OCI-M1 (cell line): ENCODE measurements at places on chromosomes 13 and 19.

DNA sequence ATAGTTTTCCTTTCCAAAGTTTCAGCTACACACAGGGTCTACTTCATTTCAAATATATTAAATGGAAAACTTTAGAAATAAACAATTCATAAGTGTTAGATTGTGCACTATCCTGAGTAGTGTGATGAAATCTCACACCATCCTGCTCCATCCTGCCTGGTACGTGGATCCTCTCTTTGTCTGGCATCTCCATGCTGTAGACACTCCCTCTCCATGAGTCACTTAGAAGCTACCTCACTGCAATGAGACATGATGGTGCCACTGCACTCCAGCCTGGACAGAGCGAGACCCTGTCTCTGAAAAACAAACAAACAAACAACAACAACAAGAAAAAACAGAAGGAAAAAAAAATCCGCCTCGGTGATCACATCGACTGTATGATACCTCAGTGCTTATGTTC, 191.8 kb downstream of the PCCA start:
- no peak for DNase-seq

GRCh38 chr19:58217069-58217481, 11.6 kb upstream of the ZNF544 start:
- no peak for DNase-seq

DNA sequence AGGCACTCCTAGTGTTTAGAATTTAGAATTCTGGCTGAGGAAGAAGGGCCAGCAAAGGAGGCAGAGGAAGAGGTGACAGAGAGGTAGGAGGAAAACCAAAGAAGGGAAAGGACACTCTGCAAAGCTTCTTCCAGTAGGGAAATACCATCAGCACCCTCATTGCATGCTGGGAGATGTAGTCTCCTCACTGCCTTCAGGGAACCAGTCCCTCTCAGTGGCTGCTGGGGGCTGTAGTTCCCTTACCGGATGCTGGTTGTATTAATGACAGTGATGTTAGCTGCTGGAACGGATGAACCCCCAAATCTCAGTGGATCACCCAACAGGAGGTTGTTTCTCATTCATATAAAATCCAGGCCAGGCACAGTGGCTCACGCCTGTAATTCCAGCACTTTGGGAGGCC, 10.1 kb downstream of the GRIN2D start:
- peak; percentile 81 for DNase-seq

- no peak for DNase-seq
Measured at GRCh38 chr13:25046985-25047511, 48.9 kb upstream of the PABPC3 start.

DNA sequence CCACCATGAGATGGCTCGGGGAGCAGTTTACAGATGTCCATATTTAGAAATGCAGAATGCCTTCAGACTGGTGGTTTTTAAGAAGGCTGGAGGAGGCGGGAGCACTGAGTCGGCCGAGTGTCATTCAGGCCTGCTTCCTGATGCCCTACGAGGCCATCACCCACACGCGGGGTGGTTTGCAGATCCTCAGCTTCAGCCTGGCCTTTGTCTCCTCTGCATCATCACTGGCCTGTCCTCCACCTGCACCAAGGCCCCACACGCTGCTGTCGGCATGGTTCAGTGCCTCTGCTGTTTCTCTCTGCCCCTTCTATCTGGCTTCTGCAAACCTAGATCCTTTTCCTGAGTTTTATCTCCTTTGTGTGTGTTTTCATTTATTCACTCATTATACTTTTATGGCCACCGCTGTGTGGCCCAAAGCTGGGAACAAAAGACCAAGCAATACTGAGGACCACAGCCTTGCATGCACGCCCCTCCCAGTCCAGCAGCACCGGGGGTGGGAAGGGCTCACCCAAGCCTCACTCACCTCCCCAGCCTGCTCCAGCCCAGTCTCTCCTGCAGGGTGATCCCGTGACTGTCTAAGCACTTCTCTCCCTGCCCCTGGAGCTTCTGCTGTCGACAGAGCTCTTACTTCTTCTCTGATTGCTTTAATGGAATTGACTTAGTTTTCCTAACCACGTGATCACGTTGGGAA, 240.8 kb downstream of the TEX29 start:
- DNase-seq = no peak

- no peak for DNase-seq
Measured at GRCh38 chr13:50629966-50630365, 213.5 kb downstream of the DLEU7 start.

- no peak for DNase-seq
Measured at GRCh38 chr13:41833201-41833600, 127.7 kb downstream of the VWA8 start.

DNA sequence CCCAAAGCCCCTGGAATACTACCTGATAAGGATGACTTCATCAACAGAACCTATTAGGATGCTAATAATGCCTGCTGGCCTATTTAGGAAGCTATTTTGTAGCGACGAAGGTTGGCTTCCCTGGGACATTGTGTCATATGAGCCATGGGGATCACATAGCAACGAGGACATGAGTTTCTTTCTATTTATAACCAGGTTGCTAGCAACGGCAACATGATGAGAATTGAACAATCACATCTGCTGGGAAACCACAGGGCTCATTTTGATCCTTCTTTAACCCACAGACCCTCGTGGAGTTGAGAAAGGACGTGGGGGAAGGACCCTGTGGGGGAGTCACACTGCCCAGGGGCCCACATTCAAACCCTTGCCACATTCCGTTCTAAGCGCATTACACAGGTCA, 172.2 kb downstream of the COL4A1 start:
- no peak for DNase-seq

GRCh38 chr19:47005164-47005641, 14.4 kb upstream of the NPAS1 start:
- no peak for DNase-seq

GRCh38 chr13:35984776-35985453, 146.3 kb downstream of the DCLK1 start:
- no peak for DNase-seq

DNA sequence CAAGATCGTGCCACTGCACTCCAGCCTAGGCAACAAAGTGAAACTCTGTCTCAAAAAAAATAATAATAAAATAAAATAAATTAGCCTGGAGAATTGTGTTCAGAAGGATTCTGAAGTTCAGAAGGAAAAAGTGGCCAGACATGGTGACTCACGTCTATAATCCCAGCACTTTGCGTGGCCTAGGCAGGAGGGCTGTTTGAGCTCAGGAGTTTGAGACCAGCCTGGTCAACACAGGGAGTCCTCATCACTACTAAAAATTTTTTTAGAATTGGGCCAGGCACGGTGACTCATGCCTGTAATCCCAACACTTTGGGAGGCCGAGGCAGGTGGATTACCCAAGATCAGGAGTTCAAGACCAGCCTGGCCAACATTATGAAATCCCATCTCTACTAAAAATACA, 6.0 kb downstream of the RDH8 start:
- no peak for DNase-seq

DNA sequence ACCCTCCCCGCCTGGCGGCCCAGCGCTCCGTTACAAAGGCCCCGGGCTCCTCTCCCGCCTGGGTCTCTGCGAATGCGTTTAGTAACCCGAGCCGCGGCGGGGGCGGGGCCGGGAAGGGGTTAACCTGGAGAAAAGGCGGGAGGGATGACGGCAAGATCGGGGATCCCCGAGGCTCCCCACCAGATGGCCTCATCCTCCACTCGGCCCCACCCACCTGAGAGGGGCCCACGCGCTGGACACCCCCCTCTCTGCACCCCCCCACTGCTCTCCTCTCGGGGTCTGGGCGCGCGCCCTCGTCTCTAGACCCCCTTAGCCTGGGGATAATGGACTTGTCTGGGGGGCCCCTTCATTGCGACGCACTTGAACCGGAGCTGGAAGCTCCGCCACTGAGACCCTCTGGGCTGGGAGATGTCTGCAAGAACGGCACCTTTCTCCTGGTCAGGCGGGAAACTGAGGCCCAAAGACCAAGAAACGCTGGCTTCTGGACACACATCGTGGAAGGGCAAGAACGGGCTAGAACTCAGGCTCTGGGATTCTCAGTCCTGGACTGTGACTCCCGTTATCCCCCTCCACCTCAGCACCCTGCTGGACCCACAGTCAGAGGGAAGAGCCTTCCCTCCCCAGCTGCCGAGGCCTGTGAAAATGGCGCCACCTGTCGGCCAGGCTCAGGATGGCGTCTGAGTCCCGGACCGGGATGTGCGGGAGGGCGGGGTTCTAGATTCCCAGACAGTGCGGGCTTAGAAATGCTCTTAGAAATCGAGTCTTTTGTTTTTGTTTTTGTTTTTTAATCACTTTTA, 2.9 kb upstream of the LTBP4 start:
- peak; percentile 96 for DNase-seq
